ENCODE measurements at places on chromosomes 4 and X.

- DNase-seq: no peak
Measured at GRCh38 chr4:66556651-66557278, 886.5 kb upstream of the EPHA5 start.

DNA sequence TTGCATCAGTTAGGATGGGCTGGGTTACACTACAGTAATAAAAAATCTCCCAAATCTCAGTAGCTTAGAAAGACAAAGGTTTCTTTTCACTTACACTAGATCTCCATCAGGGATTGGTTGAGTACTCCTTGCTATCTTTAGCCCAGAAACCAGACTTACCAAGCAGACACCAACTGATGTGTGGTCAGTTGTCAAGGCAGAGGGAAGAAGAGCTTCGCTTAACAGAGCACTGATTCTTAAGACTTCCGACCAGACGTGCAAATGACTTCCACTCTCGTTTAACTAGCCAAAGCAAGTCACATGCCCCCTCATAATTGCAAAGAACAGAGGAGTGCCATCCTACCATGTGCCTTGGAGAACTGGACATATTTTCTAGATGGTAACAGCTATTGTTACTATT lies 5.7 kb upstream of the ZNF518B start:
- no peak for DNase-seq

GRCh38 chr4:24298911-24299310 lies 285.4 kb downstream of the DHX15 start:
- no peak for DNase-seq

DNA sequence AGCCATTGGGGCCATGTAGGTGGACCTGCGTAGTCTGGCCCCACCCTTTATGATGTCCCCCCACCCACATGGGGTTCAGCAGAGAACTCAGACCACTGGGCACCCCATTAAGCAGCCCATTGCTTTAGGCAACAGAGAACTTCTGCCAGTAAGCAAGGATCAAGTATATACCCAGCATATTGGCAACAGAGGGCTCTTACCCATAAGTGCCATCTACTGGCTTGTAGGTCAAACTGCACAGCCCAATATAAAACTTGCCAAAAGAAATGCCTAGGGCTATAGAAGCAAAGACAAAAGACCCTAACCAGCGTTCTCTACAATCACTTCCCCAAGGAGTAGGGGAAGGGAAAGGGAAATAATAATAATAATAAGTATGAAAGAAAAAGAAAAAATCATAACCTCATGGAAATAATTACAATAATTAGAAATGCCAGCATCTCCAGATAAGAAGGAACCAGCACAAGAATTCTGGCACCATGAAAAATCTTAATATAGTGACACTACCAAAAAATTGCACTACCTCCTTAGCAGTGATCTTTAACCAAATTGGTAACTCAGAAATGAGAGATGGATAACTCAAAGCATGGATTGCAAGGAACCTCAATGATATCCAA lies 1090.7 kb downstream of the FAT4 start:
- DNase-seq: no peak

DNA sequence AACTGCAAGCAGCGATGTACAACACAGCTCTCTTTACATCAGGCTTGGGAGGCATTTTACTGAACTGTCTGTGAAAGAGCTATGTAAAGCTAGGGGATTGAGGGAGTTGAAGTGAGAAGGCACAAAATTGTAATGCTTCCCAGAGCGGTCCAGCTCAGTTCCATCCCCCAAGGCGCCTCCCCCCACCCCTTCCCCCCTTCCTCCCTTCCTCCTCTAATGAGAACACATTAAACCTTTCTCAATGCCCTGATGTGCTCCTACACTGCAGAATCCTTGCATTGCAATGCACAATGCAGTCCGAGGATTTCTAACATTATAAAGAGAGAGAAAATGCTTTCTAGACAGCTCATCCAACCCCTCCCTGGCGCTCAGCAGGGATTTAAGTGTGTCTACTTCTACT lies 73.9 kb downstream of the CXXC4 start:
- DNase-seq: peak; percentile 39

- DNase-seq: no peak
Measured at GRCh38 chrX:45986971-45987370, 558.2 kb downstream of the ZNF674 start.

- no peak for DNase-seq
Measured at GRCh38 chr4:17589355-17589754, 12.4 kb downstream of the LAP3 start.

DNA sequence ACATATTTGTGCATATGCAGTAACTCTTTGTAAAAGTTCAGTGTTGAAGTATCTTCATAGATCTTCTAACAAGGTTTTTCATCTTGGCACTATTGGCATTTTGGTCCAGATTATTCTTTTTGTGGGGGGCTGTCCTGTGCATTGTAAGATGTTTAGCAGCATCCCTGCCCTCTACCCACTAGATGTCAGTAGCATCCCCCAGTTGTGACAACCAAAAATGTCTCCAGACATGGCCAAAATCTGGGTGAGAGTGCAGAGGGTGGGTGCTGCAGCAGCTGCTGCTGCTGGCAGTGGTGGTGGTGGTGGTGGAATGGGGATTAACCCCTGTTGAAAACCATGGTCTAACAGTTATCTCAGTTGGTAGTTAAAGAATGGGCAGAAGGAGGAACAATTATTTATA lies 370.0 kb downstream of the GPAT3 start:
- DNase-seq: no peak

DNA sequence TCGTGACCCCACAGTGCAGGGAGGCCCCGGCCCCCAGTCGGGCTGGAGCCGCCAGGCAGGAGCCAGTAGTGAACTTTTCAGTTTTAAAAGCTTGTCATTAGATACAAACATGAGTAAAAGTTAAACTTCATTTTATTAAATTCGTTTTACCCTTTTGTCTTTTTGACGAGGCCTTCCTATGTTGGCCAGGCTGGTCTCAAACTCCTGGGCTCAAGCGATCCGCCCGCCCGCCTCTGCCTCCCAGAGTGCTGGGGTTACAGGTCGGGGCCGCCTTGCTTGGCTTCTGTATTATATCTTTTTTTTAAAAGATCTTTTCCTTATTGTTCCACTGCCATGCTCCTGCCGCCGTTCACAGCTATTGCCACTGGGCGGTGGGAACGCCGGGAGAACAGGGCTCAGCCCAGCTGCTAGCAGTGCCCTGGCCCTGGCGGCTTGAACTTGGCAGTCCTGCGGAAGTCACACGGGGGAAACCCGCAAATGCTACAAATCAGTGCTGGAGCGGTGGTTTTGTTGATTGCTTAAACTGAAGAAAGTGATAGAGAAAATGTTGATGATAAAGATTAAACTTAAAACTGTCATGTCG lies 968 bp upstream of the NELFA start:
- peak; percentile 66 for DNase-seq

DNA sequence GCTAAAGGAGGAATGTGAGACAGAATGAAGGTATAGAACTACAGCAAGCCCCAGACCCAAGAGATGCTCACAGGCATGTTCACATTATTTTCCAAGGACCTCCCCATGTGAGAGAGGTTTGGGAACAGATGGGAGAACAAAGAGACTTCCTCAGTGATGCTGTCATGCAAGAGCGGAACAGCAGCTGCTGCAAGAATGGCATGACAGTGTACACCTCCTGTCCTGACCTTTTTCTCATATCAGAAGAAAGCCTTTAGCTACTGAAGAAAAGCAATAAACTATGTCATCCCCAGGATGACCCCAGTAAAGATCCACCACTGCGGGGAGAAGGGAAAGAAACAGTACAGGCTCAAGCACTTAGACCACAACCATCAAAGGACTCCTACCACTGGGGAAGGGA lies 7.2 kb downstream of the PRDM5 start:
- no peak for DNase-seq

DNA sequence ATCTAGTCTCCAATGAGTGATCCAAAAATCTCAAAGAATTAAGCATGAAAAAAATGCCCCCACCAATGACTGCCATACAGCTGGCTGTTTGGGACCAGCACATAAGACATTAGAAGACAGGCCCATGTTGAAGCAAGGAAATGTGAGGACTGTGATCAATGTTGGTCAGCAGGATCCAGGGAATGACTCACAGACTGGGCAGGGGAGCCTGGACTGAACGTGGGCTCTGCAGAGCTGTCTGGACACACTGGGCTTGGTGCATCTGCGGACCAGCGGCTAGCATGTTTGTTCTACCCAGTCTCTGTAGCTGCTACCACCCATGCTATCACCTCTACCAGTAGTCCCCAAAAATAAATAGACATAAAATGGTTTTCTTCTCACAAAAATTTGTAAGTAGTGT lies 108.6 kb downstream of the PALLD start:
- no peak for DNase-seq

GRCh38 chr4:108371282-108371681 lies 202.6 kb upstream of the LEF1 start:
- no peak for DNase-seq

GRCh38 chrX:46957297-46957696 lies 45.1 kb downstream of the JADE3 start:
- DNase-seq: no peak
